Activated CD4-positive, alpha-beta memory T cell treated with anti-CD3 and anti-CD28 coated beads, Interleukin-2, amount 10 ng/mL, durations not matched to agents 7 days and 5 days (primary cell): ENCODE measurements at places on chromosomes 2 and 18.

- no peak overlapping the region for H3K27ac ChIP-seq
- H3K36me3 ChIP-seq = peaks cover 2% of the 10 kb centered on the region
- DNase-seq = no peak
- H3K4me1 ChIP-seq = peaks cover 8% of the 10 kb centered on the region
- no peaks in the 10 kb centered on the region for H3K27me3 ChIP-seq
Measured at GRCh38 chr2:54271843-54272627, 16.0 kb upstream of the TSPYL6 start.

- peaks cover 2% of the 10 kb centered on the region for H3K4me1 ChIP-seq
- peaks cover 23% of the 10 kb centered on the region for H3K36me3 ChIP-seq
- no peak overlapping the region for H3K27ac ChIP-seq
- no peaks in the 10 kb centered on the region for H3K27me3 ChIP-seq
- no peak for DNase-seq
- no peak overlapping the region for H3K4me3 ChIP-seq
Measured at GRCh38 chr18:2540575-2540974, 30.7 kb downstream of the METTL4 start.

DNA sequence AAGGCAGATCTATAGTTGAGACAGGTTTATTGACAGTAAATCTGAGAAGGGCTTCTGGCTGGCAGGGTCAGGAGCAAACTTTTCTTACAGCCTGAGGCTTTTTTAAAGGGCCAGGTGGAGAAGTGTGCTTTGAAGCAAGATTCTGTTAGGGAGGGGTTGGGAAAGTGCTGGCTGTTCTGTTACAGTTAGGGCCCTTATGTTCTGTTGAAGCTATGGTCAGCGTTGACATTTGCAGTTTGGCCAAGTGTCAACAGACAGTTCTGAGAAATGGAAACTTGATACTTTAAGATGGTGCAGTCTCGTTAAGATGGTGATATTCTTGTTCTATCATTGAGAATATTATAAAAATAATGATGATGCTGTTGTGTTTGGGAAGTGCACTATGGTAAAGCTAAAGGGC is 154.2 kb downstream of the RDH14 start:
- H3K4me3 ChIP-seq = no peak overlapping the region
- no peak for DNase-seq
- no peaks in the 10 kb centered on the region for H3K36me3 ChIP-seq

- H3K27me3 ChIP-seq = peaks cover 7% of the 10 kb centered on the region
- no peak for DNase-seq
- H3K27ac ChIP-seq = no peak overlapping the region
- H3K36me3 ChIP-seq = no peaks in the 10 kb centered on the region
- no peak overlapping the region for H3K4me3 ChIP-seq
Measured at GRCh38 chr2:236342951-236343350, 78.7 kb upstream of the ASB18 start.

- no peak for DNase-seq
- no peak overlapping the region for H3K4me3 ChIP-seq
- no peak overlapping the region for H3K27ac ChIP-seq
Measured at GRCh38 chr2:110140401-110140800, 24.8 kb upstream of the MALL start.

- H3K36me3 ChIP-seq = no peaks in the 10 kb centered on the region
- no peak for DNase-seq
- H3K4me3 ChIP-seq = no peak overlapping the region
Measured at GRCh38 chr2:156110890-156111289, 221.6 kb downstream of the NR4A2 start.
